ENCODE measurements at places on chromosomes 5 and 9. TPM values are rescaled to one million over a fixed set of nuclear protein-coding genes. Genes with fewer than 3 reads are reported as not detected.

The IFNK gene
- total RNA-seq, result not detected

The OLFML2A gene
- total RNA-seq, result 38.0 TPM

DNA sequence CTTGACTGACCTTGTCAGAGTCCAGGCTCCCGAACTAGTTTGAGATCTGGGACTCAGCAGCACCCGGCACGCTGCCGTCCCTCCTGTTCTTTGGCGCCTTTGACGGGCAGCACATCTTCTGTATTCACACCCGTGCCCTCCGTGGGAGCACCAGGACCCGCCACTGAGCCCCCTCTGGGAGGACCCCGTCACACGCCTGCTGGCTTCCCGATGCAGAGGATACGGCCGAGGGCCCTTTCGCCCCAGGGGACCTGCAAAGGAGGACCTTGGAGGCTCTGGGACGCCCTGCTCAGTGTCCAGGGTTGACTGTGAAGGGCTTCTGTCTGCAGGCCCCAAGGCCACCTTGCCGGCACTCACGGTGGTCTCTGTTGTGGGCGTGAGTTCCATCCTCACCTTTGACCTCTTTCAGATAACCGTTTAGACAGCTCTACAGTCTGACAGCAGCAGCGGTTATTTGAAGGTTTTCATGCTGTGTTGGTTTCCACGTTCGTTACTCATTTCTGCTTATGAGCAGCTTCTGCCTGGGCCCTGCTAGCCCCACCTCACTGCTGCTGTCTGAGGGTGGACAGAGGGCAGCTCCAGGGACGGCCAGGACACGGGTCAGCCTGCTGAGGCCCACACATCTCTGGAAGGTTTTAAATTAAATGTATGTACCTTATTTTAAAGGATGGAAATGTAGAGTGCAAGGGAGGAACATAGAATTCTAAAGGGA lies 12.6 kb upstream of the EXOC3 start:
- no peak for DNase-seq

DNA sequence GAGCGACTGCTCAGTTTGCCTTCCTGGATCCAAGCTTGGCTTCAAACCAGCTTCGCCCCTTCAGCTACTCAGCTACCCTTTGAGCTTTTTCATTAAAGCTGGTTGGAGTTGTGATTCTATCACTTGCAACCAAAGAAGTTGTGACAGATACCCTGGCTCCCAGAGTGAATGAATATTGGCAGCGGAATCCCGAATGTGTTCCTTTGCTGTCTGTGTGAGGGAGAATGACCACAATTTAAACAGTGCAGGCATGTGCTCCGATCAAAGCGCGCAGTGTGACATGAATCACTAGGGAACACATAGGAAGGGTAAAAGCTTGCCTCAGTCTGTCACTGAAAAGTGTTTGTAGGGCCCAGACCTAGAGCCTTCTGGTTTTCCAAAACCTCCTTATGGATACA lies 6.6 kb upstream of the AFAP1L1 start:
- no peak for DNase-seq

The FAM163B gene
- not detected for total RNA-seq

The PAEP gene
- total RNA-seq, result not detected

- no peak for DNase-seq
Measured at GRCh38 chr5:1782385-1783215, 17.0 kb downstream of the MRPL36 start.

The LCN15 gene
- 0.59 TPM for total RNA-seq

DNA sequence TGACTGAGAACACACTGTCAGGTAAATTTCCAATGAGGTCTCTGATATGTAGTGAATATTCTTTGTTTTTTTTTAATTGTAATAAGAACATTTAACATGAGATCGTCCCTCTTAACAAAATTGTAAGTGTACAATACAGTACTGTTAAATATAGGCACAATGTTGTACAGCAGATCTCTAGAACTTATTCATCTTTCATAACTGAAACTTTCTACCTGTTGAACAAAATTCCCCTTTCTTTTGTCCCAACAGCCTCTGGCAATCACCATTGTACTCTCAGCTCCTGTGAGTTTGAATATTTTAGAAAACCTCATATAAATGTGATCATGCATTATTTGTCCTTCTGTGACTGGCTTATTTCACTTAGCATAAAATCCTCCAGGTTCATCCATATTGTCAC lies 10.6 kb upstream of the PRLR start:
- no peak for DNase-seq
